Hematopoietic multipotent progenitor cell treated with erythropoietin and hydrocortisone succinate and interleukin-3 and kit ligand, for 6 days (in vitro differentiated cells): ENCODE measurements at places on chromosomes 12 and 14.

- DNase-seq, result no peak
Measured at GRCh38 chr12:54463484-54463883, 9.9 kb downstream of the GTSF1 start.

DNA sequence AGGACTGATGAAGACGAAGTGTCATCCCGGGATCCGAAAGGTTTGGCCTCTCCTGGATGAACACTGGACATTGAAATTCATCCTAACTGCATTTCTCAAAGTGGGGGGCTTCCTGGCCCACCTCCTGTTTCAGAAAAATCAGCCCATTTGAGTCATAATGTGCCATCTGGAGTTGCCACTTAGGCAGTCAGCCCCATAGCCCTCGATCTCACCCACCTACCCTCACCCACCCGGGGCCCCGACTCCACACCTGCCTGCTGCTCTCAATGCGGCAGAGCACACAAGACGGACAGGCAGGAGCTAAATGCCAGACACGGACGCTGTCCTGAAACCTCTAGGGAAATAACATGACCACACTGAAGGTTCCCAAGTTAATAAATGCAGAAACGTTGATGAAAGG lies 12.6 kb downstream of the DLK1 start:
- no peak for DNase-seq

DNA sequence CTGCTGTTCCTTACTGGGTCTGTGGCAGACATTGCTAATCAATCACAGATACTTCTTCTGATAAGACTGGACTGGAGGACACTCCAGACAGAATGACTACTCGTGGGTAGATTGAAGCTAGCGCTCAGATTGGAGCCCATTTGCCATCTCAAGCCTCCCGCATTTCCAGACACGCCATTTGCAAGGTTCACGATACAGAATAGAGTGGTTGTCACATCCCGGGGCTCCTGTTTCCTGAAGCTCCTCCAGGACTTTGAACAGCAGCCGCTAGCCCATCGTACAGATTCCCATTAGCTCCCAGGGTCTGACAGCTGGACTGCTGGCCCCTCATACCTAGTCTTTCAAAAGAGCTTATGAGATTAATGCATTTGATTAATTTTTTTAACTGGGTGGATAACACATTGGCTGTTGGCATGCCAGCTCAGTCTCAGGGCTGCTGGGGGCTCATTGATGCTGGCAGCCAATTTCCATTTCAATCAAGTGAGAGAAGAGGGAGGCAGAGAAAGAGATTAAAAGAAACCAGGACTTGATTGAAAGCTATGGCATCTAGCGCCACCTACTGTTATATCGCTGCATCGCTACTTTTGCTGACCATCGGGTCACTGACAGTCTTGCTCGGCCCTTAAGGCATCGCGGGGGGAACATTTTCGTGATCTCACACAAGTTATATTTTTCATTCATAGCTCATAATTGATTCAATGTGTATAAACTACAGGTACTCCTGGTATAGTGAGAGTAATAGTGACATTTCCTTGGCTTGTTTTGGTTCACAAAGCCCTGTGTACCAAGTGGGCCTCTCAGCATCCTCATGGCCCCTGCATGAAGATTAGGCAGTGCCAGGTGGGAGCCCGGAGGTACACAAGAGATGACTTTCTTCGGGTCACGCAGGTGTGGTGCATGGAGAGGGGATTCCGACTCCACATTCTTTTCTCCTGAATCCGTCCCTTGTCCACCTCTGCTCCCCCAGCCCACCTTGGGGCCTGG lies 78.6 kb downstream of the CCDC60 start:
- peak; percentile 69 for DNase-seq

DNA sequence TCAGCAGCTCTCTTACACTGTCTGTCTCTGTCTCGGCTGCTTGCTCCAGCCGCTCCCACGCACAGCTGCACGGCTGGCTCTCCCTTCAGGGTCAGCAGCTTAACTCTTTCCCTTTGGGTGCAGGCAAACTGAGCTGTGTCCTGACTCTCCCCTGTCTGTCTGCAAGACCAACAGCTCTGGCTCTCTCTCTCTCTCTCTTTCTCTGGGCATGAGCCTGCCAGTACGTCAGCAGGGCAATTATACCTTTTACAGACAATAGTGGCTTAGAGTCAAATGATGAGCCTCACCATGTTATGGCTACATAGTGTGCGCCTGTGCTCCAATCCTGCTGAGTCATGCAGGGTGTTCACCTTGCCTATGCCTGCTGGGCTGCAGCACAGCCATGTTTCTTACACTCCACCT lies 120.5 kb upstream of the DDHD1 start:
- DNase-seq, result peak; percentile 13

GRCh38 chr14:68562911-68563250 lies 230.0 kb downstream of the ZFP36L1 start:
- DNase-seq, result no peak
